ENCODE measurements at places on chromosomes 2 and 18. TPM values are rescaled to one million over a fixed set of nuclear protein-coding genes. Genes with fewer than 3 reads are reported as not detected.

The CNDP1 gene
- polyA plus RNA-seq: not detected

The SERPINB13 gene
- not detected for polyA plus RNA-seq

The HJURP gene
- 49.4 TPM for polyA plus RNA-seq

The NCKAP5 gene
- polyA plus RNA-seq: 0.34 TPM

The ABHD3 gene
- 19.9 TPM for polyA plus RNA-seq

The IL36G gene
- polyA plus RNA-seq: not detected
